ENCODE measurements at places on chromosomes 7 and 10.

GRCh38 chr7:54778696-54779540 is 19.9 kb upstream of the SEC61G start:
- no peak for DNase-seq

DNA sequence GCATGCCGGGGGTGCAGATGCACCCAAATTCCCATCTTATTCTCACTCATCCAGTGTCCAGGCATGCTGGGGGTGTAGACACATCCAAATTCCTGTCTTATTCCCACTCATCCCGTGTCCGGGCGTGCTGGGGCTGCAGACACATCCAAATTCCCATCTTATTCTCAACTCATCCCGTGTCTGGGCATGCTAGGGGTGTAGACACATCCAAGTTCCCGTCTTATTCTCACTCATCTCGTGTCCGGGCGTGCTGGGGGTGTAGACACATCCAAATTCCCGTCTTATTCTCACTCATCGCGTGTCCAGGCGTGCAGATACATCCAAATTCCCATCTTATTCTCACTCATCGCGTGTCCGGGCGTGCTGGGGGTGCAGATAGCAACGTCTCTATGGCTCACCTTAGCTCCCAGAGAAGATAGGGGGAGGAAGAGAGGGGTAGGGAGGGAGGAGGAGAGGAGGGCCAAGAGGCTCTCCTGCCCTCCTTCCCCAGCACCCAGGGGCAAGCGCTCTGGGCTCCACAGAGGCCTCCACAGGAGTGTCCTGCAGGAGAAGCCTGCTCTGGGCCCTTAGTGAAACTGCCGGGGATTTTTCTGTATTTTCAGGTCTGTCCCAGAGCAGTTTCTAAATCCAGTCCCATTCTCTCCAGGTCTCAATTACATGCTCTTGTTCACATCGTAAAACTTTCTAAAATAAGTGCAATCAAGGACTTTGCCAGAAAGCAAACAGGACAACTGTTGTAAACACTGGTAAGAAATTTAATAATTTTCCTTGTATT is 210.8 kb downstream of the DIP2C start:
- DNase-seq = no peak

DNA sequence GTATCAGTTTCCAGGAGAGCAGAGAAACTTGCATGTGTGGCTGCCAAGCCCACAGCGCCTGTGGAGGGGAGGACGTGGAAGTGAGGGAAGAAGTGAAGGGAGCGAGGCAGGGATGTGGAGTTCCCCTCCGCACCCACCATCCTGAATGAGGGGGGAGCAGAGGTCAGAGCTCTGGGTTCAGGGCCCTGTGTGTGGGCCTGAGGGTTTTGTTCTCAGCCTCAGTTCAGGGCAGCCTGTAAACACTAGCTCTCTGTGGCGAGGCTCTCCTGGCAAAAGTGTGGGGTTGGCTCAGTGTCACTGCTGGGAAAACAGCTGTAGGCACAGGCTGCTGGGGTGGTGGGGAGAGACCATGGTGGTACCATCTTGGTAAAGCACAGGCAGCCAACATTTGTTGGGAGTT is 108.4 kb downstream of the C10orf105 start:
- no peak for DNase-seq

DNA sequence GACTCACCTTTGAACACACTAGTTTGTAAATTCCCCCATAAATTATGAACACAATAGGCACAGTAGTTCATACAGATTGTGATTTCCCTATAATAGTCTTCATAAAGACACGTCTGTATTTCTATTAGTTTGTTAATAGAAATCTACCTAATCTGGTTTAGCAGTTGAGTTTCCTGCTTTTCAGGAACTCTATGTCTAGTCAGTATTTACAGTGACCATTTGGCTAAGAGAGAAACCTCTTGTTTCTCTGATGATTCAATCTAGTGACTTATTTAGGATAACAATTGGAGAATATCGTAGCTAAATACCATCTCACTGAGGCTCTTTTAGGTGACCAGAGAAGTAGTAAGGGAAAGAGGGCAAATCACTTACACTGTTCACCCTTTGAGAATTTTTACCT is 5.9 kb upstream of the HERPUD2 start:
- DNase-seq = no peak

DNA sequence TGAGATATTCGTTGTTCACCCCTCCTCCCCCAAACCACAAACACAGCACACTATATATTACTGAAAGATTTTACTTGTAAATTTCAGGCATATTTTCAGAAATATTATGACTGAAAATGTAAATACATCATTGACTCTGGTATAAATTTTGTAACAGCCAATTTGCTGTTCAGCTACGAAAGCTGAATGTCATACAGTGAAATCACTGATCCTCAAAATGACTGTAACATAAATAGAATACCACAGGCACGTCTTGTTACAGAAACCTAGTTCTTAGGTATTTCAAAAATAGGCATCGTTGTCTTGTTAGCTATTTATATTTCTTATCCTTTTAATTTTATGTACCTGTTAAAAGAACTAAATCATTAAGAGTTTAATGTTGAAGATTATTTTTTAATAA is 15.1 kb downstream of the TRUB1 start:
- no peak for DNase-seq

DNA sequence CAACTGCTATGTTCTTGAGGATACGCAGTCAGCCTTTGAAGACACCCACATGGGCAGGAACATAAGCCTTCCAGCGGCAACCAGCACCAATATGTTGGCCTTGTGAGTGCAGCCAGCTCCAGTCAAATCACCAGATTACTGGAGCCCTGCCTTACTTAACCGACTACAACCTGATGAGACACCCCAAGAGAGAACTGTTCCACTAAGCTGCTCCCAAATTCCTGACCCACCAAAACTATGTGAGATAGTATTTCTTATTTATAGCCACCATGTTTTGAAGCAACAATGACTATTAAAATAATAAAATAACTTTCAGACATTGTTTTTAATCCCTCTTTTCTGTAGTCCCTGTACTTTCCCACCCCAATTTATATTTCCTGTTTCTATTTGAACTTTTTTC is 179.6 kb downstream of the ADK start:
- no peak for DNase-seq

GRCh38 chr10:12735843-12736462 is 265.6 kb downstream of the CCDC3 start:
- no peak for DNase-seq

DNA sequence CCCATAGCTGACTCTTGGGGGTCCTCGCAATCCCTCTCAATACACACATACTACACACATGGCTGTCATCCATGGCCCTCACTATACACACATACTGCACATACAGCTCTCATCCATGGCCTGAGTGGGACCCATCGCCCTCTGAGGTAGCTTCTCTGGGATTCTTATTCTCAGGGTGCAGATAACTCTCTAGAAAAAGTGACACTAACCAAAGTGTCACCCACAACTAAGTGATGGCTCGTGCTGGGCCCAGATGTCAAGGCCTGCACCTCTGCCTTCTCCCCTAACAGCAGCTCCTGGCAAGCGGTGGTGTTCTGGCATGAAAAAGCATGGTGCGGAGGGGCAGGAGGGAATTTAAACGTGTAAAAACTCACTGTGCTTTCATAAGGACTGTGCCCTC is 62.7 kb upstream of the ZPBP start:
- DNase-seq = no peak

DNA sequence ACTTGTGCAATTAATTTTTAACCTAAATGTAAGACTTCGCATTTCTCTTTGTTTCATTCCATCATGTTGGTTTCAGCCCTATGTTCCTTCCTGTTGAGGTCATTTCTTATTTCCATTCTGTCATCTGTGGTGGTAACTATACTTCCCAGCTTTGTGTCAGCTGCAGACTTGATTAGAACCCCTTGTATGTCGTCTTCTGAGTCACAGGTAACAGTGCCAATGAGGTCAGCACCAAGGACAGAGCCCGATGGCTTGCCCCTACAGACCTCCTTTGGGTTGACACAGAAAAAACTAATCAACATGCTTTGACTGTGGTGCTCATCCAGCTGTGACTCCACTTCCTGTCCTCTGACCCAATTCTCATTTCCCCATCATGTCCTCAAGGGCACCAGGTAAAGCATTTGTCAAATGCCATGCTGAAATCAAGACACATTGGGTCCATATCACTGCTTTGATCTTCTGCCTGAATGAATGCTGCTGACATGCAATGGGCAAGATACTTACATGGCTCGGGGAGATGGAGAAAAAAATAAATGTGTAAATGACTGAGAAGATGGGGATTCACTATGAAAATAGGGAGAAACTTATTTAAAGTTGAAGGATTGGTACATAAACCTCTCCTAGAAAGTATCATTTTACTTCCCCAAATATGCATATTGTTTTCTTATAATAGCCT is 25.6 kb upstream of the CRTAC1 start:
- DNase-seq = no peak

DNA sequence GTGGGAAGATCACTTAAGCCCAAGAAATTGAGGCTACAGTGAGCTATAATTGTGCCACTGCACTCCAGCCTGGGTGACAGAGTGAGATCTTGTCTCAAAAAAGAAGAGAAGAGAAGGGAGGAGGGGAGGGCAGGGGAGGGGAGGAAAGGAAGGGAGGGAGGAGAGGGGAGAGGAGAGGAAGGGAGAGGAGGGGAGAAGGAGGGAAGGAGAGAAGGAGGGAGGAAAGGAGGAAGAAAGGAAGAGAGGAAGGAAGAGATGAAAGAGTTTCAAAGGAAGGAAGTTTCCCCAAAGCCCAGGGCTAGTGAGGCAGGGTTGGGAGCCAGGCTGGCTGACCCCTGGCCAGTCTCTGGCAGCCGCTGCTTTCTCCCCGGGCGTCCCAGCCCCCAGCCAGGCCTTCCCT is 32.6 kb downstream of the EPHB4 start:
- DNase-seq = no peak

DNA sequence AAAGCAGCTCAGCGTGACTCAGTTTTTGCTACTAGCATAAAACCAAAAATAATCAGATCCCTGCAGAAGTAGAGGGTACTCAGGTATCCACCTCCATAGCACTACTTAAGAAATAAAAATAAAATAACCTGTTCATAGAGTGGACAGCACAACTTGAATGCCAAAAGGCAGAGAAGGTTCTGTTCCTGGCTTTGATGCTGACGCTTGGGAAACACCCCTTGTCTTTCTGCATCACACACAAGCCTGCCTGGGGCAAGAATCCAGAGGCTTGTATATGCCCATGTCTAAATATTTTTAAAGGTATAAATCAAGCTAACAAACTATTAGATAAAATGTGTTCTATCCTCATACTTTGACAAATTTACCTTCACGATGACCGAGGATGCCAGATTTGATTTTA is 207.3 kb downstream of the KIAA1217 start:
- DNase-seq = no peak

DNA sequence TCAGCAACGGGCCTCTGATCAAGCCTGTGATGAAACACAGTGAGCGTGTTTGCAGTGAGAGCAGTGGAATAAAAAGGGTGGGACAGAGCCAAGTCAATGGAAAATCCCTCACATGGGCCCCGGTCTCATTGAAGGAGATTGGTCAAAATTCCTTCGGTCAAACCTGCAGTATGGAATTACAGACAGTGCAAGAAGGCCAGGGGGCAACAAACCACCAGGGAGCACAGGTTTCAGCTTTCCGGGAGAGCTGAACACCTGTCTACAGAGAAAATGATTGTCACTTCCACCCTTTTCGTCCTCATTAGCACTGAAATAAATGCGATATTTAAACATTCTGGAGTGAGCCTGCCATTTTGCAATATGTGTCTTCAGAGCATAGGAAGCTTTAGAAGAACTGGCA is 92.9 kb downstream of the GPR26 start:
- DNase-seq = no peak

DNA sequence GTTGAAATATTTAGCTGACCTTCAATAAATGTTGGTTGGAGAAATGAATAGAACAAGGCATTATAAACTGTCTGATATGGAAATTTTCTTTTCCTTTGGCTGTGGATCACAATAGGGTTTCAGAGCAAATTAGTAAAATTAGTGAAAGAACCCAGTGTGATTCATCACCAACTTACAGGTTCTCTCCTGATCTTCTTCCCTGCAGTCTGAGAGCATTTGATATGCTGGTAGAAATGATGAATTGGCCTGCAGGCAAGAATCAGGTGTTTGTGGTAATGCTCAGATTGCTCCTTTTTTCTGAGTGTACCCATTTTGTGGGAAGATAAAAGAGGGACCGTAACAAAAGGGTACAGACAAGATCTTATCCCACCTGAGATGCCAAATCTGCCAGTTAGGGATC is 51.9 kb downstream of the BTAF1 start:
- DNase-seq = no peak

DNA sequence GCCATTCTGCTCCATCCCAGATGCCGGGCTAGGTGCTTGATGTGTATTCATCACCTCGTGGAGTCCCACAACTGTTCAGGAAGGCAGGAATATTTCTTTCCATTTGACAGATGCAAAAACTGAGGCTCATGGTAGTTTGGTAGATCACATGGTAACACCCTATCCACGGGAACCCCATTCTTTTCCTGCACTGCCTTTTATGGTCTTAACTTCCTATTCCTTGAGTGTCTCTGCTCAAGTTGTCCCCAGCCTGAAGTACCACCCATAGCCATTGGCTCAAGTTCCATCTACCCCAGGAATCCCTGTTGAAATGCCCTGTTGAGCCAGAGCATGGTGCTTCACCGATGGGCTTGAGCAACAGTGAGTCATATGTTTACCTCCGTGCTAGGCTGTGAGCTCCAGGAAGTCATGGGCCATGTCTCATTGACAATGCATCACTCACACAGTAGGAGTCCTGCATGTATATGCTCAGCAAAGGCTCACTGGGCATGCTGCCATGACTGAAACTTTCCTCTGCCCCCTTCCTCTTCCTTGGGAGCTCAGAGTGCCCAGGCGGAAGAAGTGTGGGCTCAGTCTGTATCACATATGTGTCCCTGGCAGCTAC is 71.7 kb upstream of the ADAM12 start:
- no peak for DNase-seq

GRCh38 chr7:11792166-11792565 is 39.8 kb downstream of the THSD7A start:
- no peak for DNase-seq

DNA sequence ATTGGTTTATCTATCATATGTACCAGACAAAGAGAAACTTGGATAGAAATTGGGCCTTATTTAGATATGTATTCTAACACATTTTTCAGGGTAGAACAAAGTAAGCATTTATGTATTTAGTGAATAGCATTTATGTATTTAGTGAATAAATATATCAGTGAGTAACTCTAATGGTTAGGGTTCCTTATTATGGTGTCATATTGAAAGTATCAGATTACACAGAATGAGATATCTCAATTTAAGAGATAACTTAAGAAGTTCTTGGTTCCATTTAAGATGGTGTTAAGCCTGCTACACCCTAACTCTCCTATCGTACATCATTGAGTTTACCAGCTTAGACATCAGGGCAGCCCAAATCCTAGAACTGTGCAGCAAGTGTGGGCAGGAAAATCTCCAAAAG is 35.9 kb upstream of the DMTF1 start:
- DNase-seq = no peak

GRCh38 chr7:910931-911431 is 34.6 kb downstream of the GET4 start:
- no peak for DNase-seq

DNA sequence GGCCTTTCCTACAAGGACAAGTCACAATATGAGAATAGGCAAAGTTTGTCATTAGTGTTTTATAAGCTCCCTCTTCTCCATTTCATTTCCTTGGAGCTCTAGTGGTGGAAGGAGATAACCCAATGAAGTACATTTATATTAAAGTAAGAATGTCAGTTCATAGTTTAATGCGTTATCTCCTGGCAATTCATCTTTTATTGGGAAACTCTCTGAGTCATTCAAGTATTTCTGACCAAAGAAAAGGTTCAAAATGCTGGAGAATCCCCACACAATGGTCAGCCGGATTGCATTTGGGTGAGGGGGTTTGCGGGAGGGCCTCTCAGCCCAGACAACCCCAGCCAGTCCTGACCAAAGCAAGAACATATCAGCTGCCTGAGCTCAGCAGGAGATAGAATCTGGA is 321.5 kb upstream of the NRP1 start:
- no peak for DNase-seq
